ENCODE measurements at places on chromosomes 1 and 21. TPM values are rescaled to one million over a fixed set of nuclear protein-coding genes. Genes with fewer than 3 reads are reported as not detected.
A peak's percentile ranks its signal among the peaks of the same experiment; 100 is the strongest.

Gene PAPPA2
- total RNA-seq, result 0.87 TPM

Gene CFAP45
- total RNA-seq, result 2.8 TPM

Gene TRIM46
- total RNA-seq, result 8.1 TPM

Gene TCP10L
- total RNA-seq, result 0.93 TPM

Gene PEX11B
- total RNA-seq, result 32.2 TPM

Gene UHMK1
- total RNA-seq, result 31.4 TPM

Gene LCK
- not detected for total RNA-seq

Gene LMOD1
- 0.52 TPM for total RNA-seq

Gene JAK1
- total RNA-seq, result 54.8 TPM

Gene LAMC1
- total RNA-seq, result 178 TPM

Gene FCRL6
- total RNA-seq, result not detected

Gene EDARADD
- 14.8 TPM for total RNA-seq

Gene AIDA
- 40.2 TPM for total RNA-seq

Gene DENND2C
- total RNA-seq, result 8.8 TPM

Gene TBX19
- total RNA-seq, result 1.6 TPM

DNA sequence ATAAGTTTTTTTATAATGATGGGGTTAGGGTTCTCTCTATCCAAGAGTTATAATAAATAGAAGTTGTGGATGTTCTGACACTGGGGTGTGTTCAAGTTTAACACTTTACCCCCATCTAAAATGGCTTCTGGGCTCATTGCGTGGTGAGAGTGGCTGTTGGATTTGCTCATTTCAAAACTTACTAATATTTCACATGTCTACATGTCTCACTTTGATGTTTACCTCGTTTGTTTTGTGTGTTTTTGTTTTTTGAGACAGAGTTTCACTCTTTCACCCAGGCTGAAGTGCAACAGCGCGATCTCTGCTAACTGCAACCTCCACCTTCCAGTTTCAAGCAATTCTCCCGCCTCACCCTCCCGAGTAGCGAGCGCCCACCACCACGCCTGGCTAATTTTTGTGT lies 3.7 kb downstream of the RRP1B start:
- DNase-seq, result no peak

GRCh38 chr1:151706464-151707415 lies 9.9 kb downstream of the CELF3 start:
- no peak for DNase-seq

DNA sequence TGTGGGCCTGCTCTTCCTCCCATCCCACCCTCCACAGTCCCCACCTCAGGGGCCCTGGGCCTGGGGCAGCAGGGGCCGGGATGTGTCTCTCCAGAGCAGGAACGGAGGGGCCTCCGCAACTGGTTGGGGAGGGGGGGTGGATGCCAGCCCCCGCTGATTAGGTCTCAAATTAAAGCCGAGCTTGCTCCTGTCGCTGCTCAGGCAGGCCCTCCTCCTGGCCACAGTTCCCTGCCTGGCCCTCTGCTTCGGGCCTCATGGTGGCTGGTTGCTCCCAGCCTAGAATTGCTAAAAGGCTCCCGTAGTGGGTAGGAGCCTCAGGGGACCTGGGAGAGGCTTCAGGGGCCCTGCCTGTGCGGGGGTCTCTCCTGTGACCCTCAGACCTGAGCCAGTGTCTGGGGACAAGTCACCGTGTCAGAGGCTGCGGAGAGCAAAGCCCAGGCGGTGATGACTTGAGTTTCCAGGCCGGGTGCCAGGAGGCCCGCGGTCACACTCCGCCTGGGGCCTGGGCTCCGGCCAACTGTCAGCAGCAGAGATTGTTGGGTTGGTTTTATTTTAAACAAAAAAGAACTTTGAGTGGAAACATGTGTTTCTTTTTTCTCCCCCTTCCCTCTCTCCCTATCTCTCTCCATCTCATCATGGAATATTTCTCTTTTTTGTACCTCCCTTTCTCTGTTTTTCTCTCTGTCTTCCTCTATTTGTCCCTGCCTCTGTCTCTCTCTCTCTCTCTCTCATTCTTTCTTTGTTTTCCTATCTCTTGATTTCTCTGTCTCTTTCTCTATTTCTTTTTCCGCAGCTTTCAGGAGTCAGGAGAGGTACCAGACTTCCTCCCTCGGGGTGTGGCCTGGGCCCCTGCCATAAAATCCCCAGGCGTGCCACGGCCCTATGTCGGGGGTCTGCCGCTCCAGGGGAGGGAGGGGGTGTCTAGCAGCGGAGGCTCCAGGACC lies 20.0 kb upstream of the EPHA2 start:
- DNase-seq, result no peak

- DNase-seq, result no peak
Observed at GRCh38 chr1:33374336-33375105, 53.6 kb upstream of the A3GALT2 start.

- no peak for DNase-seq
Observed at GRCh38 chr1:64850846-64851245, 106.0 kb downstream of the RAVER2 start.

GRCh38 chr1:98565951-98566350 lies 95.6 kb upstream of the SNX7 start:
- DNase-seq, result no peak

DNA sequence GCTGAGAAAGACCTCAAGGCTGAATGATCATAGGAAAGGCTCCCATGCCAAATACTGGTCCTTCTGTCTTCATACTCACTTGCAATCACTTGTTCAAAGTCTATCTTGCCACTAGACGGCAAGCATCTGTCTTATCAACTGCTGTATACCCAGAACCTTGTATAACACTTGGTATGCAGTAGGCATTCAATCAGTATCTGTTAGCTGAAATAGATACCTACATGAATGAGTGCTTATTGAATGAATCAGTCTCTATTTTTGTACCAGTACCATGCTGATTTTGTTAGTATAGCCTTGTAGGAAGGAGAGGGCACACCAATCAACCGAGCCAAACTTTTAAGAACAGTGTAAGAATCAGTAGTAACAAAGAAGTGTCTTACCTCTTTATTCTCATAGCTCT lies 80.6 kb downstream of the NIBAN1 start:
- no peak for DNase-seq

DNA sequence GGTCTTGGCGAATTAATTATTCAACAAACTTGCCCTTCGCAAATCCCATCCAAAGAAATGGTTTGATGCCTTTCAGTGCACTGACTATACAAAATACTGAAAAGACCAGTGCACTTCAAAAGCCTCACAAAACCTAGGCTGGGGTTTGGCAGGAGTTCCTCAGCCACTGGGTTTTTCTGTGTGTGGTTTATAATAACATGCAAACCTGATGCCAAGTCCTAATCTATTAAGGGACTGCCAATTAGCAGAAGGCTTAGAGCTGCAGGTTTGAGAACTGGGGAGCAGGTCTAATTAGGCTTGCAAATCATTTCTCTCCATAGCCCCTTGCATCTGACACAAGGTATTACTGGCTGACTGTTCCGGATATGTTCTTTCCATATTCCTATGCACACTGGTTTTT lies 27.7 kb downstream of the PLPP3 start:
- DNase-seq, result no peak

- no peak for DNase-seq
Observed at GRCh38 chr1:200931776-200932175, 37.1 kb downstream of the INAVA start.

DNA sequence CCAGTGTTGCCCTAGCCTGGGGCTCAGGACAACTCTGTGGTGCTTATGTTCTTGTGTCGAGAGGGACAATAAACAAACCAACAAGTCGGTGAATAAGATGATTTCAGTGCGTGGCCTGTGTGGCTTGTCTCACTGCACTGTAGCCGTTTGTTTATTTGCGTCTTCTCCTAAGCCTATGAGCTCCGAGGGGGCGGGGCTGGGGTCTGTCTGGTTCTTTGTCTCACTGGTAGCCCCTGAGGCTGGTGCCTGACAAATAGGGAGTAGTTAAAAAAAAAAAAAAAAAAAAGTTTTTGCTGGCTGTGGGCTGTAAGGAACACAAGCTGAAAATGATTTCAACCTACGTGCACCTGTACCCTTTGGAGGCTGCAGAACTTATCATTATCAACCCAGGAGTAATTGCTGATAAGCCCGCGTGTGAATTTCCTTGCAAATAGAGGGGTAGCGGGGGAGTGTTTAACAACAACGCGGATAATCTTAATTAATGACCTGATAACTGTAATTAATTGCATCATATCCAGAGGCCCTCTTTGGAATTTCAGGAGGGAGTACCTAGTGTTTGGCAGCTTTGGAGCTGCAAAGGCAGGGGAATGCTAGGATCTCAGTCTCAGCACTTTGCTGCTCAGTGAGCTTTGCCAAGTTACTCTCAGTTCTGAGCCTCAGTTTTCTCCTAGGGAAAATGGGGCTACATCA lies 925 bp upstream of the ARHGEF10L start:
- peak; percentile 82 for DNase-seq

DNA sequence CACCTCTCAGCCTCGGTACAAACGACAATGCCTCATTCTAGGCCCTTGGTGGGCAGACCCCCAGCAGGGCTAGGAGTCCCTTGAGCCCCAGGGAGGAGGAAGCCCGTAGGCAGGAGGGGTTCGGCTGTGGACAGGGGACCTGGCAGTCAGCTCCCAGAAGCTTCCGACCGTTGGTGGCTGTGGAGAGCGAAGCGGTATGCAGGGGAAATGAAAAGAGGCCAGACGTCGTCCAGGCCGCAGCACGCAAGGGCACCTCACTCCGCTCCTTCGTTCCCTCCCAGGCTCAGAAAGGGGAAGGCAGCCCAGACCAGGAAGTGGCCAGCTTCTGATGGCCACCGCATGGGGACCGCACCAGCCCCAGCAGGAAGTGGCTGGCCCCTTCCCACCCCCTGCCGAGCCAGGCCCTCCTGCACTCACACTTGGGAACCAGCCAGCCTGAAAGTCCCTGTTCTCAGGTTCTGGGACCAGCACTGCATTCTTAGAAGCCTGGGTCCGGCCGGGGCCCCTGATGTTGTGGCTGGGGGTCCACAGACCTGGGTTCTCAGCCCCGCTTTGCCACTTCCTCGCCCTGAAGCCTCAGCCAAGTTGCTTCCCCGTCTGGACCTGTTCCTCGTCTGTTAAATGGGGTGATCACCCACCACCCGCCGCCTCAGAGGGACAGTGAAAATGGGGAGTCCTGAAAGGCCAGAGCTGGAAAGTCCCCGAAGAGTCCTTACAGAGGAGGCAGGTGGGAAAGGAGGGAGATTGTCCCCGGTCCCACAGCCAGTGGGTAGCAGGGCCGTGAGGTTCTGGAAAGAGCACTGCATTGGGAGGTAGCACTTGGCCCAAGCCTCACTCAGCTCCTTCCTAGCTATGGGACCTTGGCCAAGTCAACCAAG lies 104.0 kb upstream of the RUNX3 start:
- DNase-seq, result no peak

GRCh38 chr1:57451516-57451915 lies 27.7 kb upstream of the DAB1 start:
- DNase-seq, result no peak

DNA sequence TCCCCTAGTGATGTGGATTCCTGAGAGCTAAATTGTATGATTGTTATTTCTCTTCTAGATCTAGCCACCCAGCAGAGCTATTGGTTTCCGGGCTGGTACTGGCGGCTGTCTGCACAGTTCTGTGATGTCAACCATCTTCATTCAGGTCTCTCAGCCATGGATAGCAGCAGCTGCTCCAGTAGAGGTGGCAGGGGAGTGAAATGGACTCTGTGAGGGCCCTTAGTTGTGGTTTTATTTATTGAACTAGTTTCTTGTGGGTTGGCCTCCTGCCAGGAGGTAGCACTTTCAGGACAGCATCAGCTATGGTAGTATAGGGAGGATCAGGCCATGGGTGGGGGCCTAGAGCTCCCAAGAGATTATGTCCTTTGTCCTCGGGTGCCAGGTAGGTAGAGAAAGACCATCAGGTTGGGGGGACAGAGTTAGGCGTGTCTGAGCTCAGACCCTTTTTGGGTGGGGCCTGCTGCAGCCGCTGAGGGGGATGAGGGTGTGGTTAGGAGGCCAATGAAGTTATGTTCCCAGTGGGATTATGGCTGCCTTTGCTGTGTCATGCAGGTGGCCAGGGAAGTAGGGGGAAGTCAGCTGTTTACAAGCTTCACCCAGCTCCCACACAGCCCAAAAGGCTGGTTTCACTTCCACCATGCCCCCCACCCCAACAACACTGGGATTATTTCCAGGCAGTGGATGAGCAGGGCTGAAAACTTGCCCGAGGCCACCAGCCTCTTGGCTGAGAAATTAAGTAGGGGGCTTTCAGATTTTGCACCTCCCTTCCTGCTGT lies 55.1 kb upstream of the RGS4 start:
- DNase-seq, result no peak

DNA sequence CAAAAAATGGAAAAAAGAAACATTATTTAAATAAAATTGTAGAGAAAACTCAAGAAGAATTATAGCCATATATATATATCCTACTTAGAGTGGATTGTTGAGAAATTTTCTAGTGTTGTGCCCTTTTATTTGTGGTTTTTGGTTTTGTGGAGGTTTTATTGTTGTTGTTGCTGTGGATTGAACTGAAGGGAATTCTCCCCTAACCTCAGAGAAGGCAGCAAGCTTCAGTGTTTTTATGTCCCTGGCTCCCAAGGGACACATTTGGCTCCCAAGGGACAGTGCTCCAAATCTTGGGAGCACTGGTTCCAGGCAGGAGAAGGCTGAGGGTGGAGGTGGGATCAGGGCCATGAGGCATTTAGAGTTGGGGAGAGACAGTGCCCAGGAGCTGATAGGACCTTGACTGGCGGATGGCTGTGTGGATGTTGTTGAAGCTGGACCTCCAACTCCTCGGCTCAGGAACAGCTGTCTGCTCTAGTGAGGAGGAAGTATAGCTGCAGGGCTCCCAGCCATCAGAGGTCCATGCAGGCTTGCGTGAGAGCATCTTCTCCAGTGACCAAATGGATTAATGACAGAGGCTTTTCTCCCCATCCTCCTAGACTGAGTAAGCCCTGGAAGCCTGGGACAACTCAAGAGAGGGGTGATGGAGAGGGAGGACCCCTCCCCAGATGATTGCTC lies 100.5 kb downstream of the TEX35 start:
- DNase-seq, result no peak

DNA sequence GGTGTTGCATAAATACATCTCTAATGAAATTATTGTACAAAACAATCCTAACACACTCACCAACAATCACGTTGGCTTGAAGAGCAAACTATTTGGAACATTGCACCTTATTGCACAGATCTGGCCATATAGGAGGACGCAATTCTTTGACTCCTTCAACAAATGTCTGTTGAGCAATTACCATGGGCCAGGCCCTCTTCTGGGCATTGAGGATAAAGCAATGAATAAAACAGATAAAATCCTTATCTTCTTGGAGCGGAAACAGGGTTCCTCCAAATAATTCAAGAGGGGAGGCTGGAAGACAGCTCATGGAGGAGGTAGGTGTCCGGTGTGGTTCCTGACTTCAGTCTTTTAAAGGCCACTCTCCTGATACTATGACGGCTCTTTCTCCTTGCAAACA lies 43.3 kb downstream of the PAX7 start:
- no peak for DNase-seq

GRCh38 chr1:159936273-159936904 lies 9.0 kb downstream of the IGSF9 start:
- peak; percentile 88 for DNase-seq

Measured in type B pancreatic cell (in vitro differentiated cells).